ENCODE measurements at places on chromosomes 5 and 9.

DNA sequence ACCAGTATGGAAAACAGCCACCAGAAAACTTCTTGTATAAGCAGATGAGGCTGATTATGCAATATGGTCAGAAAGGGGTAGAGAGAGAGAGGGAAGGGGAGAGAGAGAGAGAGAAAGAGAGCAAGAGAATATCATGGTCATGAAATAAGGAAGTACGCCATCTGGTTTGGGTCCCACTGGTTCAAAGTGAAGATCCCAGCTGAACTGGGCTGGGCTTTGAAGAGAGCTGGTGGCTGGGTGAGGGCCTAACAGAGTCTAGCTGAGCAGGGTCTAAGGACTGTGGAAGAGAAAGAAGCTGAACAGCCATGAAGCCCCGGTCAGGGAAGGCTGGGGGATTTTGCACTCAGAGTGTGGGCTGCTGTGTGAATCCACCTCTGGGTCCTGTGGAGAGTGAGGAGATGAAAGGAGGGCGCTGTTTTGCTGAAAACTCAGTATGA lies 14.6 kb downstream of the TRIM14 start:
- DNase-seq: no peak

DNA sequence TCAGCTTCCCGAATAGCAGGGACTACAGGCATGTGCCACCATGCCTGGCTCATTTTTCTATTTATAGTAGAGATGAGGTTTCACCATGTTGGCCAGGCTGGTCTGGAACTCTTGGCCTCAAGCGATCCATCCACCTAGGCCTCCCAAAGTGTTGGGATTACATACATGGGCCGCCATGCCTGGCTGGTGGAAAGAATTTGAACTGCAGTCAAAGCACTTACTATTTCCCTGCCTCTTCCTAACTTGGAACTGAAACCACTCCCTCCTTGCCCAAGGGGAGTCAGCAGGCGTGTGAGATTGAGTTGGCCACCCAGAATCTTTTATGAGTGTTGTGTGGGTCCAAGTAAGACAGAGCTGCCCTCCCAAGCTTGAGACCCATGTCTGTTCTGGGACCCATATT lies 86.1 kb upstream of the PTPN3 start:
- DNase-seq: no peak

DNA sequence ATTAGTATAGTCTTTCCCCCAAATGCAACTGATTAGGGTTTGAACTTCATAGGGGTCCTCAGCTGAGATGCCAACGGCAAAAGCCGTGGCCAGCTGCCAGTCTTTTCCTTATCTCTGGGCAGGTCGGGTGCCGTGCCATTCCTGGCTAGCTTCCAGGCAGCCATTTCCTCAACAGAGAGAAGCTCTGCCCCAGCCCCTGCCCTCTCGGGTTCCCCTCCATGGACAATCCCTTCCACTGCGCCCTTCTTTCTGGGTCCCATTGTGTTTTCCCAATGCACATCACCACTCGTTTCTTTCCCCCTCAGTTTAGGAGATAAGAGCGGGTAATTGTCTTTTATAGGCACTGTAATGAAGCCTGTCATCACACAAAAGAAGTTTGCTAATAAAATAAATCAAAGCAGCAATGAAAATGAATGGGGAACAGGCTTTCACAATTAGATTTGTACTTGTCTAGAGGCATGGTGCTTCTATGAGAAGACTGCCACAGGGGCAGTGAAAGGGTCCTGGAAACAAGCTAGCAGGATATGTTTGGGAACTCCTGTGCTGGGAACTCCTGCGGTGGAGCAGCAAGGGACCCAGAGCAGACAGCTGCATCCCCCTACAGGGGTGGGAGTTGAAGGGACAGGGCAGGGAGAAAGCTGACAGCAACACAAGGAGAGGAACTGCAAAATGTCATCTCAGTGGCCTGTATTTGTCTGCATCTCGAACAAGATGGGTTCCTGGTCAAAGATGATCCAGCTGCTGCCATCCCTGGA lies 48.0 kb upstream of the SAP30L start:
- no peak for DNase-seq

DNA sequence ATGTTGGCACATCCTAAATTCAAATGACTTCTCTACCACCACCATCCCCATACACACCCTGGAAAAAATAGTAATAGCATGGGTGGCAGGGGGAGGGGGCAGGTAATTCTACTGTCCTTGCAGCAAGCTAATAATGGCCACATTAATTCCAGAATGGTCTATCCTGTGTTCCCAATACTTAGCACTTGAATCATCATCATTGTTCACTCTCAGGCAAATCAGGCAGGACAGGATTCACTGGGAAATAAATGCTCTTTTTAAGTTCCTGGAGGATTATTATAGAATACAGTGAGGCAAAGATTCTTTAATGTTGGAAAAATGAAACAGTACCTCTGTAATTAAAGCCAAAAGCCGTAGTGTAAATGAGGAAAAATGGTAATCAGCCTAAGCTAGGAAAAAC lies 254.5 kb downstream of the ARRDC3 start:
- DNase-seq: no peak

DNA sequence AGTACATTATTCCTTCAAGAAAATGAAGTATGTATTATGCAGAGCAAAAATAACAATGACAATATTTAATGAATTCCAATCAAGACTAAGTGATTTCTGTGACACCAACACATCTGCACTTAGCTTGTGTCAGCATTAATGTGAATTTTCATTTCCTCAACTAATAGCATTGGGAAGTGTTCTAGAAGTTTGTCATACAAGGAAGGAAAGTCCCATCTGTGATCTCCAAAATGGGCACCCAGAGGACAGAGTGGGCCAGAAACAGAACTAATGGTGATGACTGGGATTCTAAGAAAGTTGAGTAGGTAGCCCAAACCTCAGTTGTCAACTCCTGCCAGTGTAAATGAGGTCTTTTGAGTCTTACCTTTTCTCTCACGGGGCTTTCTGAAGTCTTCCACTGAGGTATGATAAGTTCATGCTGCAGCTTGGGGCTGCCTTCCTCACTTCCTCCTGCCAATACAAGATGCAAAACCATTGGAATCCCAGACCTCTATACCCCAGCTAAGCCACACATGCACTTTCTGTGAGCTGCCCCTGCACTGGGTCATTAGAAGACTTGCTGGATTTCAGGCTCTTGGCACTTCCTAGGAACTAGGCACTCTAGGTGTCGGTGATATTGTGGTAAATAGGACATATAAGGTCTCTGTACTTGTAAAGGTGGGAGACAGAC lies 4.9 kb downstream of the ADAM19 start:
- DNase-seq: no peak

DNA sequence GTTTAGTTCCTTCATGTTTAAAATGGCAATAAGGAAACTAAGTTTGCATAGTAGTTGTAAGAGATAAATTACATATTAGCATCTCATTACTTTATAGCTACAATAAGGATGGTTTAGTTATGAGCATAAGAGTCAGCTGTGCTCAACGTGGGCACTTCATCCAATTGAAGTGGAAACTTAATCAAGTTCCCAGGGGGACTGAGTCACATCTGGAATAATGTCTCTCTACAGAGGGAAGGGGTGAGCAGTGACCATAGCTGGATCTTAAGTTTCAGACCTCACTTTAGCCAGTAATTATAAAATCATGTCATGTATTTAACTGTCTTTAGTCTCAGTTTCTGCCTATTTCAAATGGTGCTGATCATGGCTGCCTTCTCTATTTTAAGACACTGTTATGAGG lies 36.8 kb upstream of the FAM240B start:
- DNase-seq: no peak

GRCh38 chr5:38420691-38421390 lies 135.6 kb downstream of the LIFR start:
- DNase-seq: no peak

DNA sequence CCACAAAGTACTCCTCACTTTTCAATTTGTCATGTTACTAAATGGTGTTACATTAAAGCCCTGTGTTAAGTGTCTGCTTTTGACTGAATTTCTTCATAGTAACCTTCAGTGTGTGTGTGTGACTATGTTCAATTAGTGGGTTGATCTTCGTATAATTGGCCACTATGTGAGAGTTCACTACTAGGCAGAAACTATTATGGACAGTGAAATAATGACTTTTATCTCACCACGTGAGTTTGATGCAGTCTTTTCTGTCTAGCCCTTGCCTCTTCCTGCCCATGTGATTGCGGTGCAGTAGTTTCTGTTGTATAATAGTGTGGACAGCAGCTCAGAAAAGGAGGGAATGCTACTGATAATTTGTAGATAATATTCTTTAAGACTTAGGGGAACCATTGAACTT lies 1.8 kb upstream of the MAML1 start:
- DNase-seq: no peak

- no peak for DNase-seq
These were observed 133.1 kb upstream of the SPDL1 start for GRCh38 chr5:169450464-169450863.

GRCh38 chr5:126926187-126926586 lies 104.2 kb downstream of the MARCHF3 start:
- no peak for DNase-seq

DNA sequence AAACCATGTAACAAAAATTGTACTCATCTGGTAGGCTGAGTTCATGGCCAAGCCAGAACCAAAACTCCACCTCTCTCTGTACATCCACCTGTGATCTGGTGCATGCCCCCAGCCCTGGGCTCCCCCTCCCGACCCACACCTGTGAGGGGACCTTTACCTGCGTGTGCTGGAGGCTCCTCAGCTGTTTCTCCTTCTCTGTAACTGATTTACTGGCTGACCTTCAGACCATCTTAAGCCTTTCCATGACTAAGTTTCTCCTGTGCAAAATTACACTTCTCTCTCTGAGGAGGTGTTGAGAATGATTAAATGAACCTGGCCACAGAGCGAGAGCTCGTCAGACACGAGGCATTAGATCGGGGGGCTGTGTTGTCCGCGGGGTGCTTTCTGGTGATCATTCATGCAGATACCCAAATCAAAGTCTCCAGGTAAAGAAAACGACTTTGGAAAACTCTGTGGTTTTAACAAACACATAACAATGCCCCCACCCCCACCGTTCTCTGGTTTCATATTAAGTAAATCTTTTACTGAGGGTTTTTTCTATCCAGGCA lies 136.4 kb downstream of the SEMA5A start:
- no peak for DNase-seq

DNA sequence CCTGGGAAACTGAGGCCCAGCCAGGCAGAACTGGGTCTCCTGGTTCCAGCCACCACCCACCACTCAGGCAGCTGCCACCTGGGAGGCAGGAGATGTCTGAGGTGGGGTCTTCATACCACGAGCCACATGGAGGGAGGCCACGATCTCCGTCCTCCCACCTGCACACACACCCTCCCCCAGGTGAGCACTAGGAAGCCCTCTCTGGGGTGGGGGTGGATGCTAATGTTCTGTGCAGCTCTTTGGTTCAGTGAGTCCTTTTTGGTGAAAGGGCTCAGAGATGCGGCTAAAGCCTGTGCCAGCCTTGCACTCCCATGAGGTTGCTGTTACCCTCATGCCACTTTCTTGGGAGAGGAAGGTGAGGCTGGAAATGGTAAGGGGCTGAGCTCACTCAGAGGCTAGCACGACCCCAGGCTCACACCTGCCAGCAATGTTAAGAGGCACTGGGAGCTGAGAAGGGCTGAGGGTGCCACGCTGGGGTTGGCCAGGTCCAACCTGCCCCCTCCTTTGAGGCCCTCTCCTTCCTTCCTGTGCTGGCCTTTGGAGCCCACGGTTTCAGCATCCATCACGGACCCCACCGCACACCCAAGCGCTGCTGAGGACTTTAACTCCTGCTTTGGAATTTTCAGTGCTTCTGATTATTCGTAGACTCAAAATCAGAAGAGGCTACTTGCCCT lies 26.6 kb upstream of the OBP2B start:
- DNase-seq: no peak

- no peak for DNase-seq
These were observed 471.1 kb upstream of the WWC1 start for GRCh38 chr5:167820101-167820990.

DNA sequence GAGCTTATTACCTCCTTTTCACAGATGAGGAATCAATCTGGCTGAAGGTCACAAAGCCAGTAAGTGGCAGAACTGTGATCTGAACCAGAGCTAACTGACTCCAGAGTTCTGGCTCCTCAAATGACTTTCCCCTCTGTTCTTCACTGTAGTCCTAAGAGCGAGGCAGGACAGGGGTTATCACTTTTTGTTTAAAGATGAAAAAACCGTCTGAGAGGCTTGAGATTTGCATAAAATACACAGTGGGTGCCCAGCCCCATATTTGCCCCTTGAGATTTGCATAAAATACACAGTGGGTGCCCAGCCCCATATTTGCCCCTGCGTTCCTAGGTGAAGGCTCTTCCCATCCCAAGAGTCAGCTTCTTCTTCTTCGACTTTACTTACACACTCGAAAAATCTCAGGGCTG lies 667 bp downstream of the FBXO10 start:
- DNase-seq: no peak

- DNase-seq: no peak
These were observed 77.3 kb downstream of the MAMDC2 start for GRCh38 chr9:70120834-70121510.

- DNase-seq: no peak
These were observed 510.4 kb downstream of the TLE4 start for GRCh38 chr9:80082213-80082612.

DNA sequence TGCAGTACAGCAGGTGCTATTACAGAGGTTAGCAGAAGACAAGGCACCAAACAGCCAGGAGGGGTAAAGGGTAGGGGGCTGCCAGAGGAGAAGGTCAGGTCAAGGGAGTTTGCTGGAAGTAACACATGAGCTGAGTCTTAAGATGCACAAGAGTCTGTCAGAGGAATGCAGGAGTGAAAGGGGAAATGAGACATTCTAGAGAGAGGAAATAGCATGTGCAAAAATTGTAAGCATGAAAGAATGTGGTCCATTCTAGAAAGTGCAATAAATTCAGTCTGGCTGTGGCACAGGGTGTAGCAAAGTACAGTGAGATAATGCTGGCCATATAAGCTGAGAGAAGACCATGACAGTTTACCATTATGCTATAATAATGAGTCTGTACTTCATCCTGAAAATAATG lies 6.6 kb downstream of the GOLGA1 start:
- no peak for DNase-seq

DNA sequence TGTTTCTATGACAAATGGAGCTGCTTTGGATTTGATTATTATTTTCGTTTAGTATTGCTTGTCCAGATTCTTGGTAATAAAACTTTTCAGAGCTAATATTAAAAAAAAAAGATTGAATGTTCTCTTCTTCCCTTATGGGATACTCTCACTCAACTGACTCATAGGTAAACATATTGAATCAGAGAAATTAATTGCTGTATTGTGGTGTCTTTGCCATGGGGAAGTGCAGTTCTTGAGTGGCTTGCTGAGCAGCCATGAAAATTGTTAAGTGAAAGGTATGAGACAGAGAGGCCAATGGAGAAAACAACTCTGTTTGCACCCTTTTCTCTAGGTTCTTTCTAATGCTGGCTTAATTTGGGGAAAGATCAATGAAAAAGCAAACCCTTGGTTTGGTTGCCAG lies 149.9 kb upstream of the HMHB1 start:
- no peak for DNase-seq

DNA sequence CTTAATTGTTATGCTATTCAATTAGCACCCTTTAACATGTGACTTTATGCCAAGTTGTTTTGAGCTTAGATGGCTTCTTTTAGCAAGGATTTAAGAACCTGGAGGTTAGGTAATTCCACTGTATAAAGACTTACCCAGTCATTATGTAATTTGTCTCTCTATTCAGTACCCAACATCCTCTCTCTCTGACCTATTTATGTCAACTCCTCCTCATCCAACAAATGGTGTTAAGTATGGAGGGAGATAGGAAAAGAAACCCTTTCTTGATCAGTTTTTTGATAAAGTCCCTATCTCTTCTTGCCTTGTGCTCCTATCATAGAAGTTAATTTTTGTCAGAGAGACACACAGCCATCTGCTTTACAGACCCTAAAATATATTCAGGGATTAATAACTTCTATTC lies 181.2 kb upstream of the GPR151 start:
- no peak for DNase-seq
